Foreskin keratinocyte (primary cell): ENCODE measurements at places on chromosomes 4 and X.

- no peak for DNase-seq
Observed at GRCh38 chrX:80206647-80207046, 192.1 kb downstream of the TBX22 start.

- DNase-seq = no peak
Observed at GRCh38 chrX:129559783-129560182, 19.7 kb downstream of the OCRL start.

- no peak for DNase-seq
Observed at GRCh38 chrX:113408843-113409242, 568.2 kb upstream of the AMOT start.

- DNase-seq = no peak
Observed at GRCh38 chr4:18722748-18723191, 701.2 kb upstream of the LCORL start.

DNA sequence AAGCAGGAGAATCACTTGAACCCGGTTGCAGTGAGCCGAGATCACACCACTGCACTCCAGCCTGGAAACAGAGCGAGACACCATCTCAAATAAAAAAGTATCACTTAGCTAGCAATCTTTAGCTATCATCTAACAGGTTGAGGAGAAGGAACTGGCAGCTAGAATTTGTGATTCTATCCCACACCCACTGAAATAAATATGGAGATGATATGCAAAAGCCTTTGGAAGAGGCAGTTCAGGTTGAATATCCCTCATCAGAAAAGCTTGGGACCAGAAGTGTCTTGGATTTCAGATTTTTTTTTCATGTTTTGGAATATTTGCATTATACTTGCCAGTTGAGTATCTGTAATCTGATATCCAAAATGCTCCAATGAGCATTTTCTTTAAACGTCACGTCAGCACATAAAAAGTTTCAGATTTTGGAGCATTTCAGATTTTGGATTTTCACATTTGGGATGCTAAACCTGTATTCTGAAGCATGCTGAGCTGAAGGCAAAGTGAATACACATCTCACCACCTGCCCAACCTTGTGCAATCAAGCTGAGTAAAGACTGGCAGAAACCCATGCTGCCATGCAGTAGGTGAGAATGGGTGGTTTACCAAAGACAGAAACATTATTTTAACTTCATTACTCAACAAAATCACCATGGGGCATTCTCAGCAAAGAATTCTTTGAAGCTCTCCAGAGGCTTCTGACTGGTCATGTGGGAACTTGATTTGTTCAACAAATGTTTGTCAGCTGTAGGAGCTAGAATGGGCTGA is 159.3 kb downstream of the SH3KBP1 start:
- DNase-seq = peak; percentile 23

DNA sequence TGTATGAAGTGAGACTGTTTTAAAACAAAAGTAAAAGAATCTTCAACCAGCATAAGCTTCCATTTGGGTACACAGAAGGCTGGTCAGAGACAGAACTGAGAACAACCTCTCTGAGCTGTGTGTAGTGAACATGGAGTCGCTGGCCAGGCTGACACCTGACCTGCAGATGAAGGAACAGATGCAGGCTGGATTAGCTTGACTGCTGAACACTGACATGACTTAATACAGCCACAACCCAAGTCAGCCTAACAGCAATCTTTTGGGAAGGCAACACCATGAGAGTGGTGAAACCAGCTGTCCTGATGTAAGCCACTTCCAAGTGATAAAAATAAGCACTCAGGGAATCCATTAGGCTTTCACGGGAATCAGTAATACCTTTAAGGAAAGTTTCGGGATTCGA is 10.1 kb downstream of the SCARB2 start:
- DNase-seq = no peak

GRCh38 chr4:107890779-107891178 is 40.6 kb upstream of the CYP2U1 start:
- DNase-seq = no peak

DNA sequence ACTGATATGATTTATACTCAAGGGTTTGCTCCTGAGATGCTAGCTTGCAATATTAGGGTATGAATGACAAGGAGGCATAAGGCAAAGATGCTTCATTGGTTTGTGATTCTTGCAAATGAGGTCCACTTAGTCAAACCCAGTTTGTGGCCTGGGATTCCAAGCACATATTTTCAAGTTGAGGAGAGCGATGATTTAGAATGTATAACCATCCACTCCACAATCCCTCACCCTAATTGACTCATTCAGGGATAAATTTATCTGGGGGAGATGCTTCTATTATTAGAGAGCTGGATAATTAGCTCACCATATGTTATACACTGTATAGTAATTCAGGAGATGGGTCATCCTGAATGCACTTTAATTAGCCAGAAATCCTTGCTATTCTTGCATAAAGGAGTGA is 118.3 kb upstream of the PUDP start:
- no peak for DNase-seq

DNA sequence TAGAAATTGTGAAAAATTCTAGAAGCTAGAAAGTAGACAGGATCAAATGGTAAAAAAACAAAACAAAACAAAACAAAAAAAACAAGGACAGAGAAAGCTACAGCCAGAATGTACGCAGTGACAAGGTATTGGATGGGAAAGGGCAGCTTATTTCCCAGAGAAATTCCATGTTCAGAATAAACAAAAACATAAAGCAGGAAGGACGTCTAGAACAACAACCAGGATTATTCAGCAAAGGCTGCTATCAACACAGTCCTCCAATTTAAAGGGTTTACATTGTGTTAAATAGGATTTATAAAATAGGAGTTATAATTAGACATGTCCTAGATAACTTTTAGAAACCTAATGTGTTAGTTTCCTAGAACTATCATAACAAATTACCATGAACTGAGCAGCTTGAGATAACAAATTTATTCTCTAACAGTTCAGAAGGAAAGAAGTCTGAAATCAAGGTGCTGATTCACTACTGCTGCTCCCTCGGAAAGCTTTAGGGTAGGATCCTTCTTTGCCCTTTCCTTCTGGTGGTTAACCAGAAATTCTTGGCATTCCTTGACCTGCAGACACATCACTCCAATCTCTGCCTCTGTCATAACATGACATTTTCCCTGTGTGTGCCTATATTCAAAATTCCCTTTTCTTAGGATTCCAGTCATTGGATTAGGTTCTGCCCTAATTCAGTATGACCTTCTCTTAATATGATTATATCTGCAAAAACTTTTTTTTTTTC is 175.6 kb downstream of the SNCA start:
- peak; percentile 85 for DNase-seq

GRCh38 chr4:153212736-153213135 is 8.5 kb downstream of the TRIM2 start:
- peak; percentile 53 for DNase-seq

GRCh38 chr4:120691536-120691935 is 231.0 kb downstream of the PRDM5 start:
- DNase-seq = no peak

- no peak for DNase-seq
Observed at GRCh38 chr4:112859456-112860184, 189.8 kb upstream of the ANK2 start.

GRCh38 chrX:1614927-1615326 is at the start of gene ASMT:
Gene ASMT, plus strand, starts transcription at chrX:1615059. Its CDS starts 141 bp downstream, at chrX:1615200.
- no peak for DNase-seq

- DNase-seq = peak; percentile 97
Observed at GRCh38 chr4:145735347-145735675, 55.4 kb downstream of the C4orf51 start.

DNA sequence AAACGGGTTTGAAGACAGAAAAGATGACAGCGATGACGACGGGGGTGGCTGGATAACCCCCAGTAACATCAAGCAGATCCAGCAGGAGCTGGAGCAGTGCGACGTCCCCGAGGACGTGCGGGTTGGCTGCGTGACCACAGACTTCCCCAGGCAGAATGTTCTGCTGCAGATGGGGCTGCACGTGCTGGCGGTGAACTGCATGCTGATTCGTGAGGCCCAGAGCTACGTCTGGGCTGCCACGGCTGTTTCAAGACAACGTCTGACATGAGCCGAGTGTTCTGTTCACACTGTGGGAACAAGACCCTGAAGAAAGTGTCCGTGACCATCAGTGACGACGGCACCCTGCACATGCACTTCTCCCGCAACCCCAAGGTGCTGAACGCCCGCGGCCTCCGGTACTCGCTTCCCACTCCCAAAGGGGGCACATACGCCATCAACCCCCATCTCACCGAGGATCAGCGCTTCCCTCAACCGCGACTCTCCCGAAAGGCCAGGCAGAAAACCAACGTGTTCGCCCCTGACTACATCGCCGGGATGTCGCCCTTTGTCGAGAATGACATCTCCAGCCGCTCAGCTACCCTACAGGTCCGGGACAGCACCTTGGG is 319.2 kb upstream of the SLC7A11 start:
- DNase-seq = no peak

DNA sequence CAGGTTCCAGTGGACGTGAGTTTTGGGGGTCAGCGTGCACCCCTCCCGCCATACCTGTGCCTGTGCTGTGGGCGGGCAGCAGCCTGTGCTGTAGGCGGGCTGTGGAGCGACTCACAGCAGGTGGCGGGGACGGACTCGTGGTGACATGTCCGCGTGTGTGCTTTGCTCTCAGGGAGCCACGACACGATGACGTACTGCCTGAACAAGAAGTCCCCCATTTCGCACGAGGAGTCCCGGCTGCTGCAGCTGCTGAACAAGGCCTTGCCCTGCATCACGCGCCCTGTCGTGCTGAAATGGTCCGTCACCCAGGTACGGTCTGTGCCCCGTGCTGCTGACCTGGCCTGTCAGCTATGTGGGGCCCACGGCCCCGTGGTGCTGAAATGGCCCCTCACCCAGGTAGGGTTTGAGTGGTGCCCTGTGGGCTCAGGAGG is 7.4 kb downstream of the PLCXD1 start:
- no peak for DNase-seq

DNA sequence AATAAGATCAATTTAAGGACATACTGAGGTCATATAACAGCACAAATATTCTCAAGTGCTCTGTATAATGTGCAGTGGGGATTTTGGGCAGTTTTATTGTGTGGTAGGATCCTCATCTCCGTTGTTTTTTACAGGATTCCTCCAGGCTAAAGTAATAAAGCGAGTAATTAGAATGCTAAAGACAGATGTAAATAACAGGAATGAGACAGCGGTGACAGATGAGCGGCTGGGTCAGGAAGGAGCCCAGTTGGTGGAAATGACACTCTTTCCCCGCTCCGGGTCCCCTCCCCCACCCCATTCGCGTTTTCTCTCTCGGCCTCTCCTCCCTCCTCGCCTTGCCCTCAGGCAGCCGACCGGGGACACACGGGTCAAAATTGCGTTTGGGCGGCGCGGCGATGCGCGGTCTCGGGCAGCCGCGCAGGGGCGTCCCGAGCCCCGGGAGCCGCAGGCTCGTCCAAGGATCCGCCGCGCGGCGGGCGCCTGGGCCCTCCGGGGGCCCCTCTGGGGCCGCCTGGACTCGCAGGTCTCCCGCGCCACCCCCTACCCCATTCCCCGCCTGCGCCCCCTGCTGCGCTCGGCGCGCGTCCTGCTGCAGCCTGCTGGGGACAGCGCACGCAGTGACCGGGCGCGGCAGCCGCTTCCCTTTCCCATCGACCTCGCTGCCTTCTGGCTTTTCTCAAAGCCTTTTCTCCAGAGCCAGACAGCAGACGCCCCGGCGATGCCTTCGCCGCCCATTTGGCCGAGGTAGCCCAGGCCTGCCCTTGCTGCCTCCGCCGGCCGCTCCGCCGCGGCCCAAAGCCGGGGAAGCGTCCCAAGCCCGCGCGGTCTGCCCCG is 16.2 kb downstream of the POU4F2 start:
- DNase-seq = no peak

DNA sequence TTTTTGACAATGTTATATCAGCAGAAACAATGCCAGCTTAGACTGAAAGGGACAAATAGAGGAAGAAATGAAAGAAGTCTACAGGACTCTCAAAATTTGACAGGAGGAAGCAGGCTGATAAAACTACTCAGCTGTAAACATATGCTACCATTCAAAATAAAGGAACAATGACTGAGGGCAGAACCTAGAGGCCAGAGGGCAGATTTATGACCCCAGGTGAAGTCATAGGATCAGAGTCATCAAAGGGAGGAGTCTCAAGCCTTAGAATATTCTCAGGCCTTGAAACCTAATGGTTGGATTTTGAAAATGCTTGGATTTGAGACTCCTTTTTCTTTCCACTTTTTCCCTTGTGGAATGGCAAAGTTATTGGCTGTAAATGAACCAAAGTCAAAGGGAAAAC is 17.0 kb upstream of the SYTL5 start:
- no peak for DNase-seq

- DNase-seq = peak; percentile 82
Observed at GRCh38 chr4:73740353-73740778, at the start of gene CXCL8. Gene CXCL8, plus strand, starts transcription at chr4:73740569. Its CDS starts 90 bp downstream, at chr4:73740659.

DNA sequence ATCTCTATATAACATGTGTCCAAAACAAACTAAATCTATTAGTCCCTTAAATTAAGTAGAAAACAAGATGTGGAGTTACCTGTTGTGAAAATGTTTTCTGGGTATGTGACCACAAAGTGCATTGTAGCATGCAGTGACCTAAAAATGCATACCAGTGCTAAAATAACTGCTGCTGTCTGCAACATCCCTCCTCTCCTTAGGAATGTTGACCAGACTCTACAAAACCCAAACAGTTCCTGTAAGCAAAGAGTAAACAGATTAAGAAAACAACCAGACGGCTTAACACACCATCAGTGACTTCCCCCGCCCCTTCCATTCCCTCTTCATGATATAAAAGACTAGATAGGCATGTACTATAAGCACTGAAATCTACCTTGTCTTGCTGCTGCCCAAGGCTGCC is 15.8 kb upstream of the RAB33B start:
- DNase-seq = no peak

GRCh38 chr4:168361365-168362024 is 42.9 kb upstream of the DDX60 start:
- DNase-seq = no peak

- peak; percentile 9 for DNase-seq
Observed at GRCh38 chr4:43132010-43132582, 239.6 kb downstream of the GRXCR1 start.

GRCh38 chr4:48342606-48342880 is 1.2 kb downstream of the SLAIN2 start:
- DNase-seq = no peak

- no peak for DNase-seq
Observed at GRCh38 chr4:40874331-40874730, 124.6 kb downstream of the NSUN7 start.

- no peak for DNase-seq
Observed at GRCh38 chrX:96700625-96701024, 16.0 kb downstream of the DIAPH2 start.

DNA sequence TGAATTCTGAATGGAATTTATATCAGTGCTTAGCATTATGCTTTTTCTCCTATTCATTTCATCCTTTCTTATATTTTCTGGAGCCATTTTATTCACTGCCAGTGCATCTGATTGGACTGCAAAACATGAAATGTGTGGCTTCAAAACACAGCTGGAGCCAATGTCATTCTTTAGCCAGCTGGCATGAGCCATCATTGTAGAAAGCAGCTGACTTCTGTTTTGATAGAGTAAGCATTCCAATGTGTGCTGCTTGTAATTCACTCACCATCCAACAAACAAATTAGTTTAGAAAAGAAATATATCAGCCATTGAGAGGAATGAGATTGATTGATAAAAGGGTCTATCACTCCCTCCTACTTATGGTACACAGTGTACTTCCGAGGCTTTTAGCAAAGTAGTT is 2616.0 kb downstream of the ARAP2 start:
- peak; percentile 1 for DNase-seq
